ENCODE measurements at places on chromosomes 6 and 20. TPM values are rescaled to one million over a fixed set of nuclear protein-coding genes. Genes with fewer than 3 reads are reported as not detected.

PTK7 gene
- 247 TPM for total RNA-seq

CAP2 gene
- 27.6 TPM for total RNA-seq

SLC17A9 gene
- total RNA-seq = 0.26 TPM

GSTA3 gene
- total RNA-seq = not detected

ULBP1 gene
- not detected for total RNA-seq

TNNC2 gene
- 0.59 TPM for total RNA-seq

ARID1B gene
- total RNA-seq = 63.8 TPM

DEFB125 gene
- total RNA-seq = not detected

HLA-G gene
- not detected for total RNA-seq

DAAM2 gene
- 11.0 TPM for total RNA-seq

UBE2C gene
- not detected for total RNA-seq

BEND6 gene
- 4.9 TPM for total RNA-seq

SPDEF gene
- total RNA-seq = 1.5 TPM

PPP1R3G gene
- total RNA-seq = 3.0 TPM

PLTP gene
- 169 TPM for total RNA-seq

MDC1 gene
- total RNA-seq = 3.1 TPM

XKR7 gene
- not detected for total RNA-seq

PTCHD4 gene
- 3.1 TPM for total RNA-seq

CEP162 gene
- total RNA-seq = 16.5 TPM

LHFPL5 gene
- total RNA-seq = not detected

HLA-DMB gene
- 16.9 TPM for total RNA-seq

SAMD5 gene
- total RNA-seq = 31.7 TPM

NMBR gene
- not detected for total RNA-seq

MYLK2 gene
- not detected for total RNA-seq

CRIP3 gene
- not detected for total RNA-seq

EBF4 gene
- 7.1 TPM for total RNA-seq

GTSF1L gene
- not detected for total RNA-seq

COL19A1 gene
- total RNA-seq = 0.28 TPM

FAM83D gene
- total RNA-seq = not detected

CDH26 gene
- 2.1 TPM for total RNA-seq

DOK5 gene
- 1.4 TPM for total RNA-seq

ADGRG6 gene
- total RNA-seq = 12.0 TPM

SHLD1 gene
- total RNA-seq = 7.5 TPM

SUMO4 gene
- total RNA-seq = not detected

All from uterus (tissue), 4 donors.